ENCODE measurements at places on chromosomes 2 and 18. TPM values are rescaled to one million over a fixed set of nuclear protein-coding genes. Genes with fewer than 3 reads are reported as not detected.

The IAH1 gene
- total RNA-seq: 42.2 TPM

- DNase-seq: no peak
Measured at GRCh38 chr2:83233326-83233725, 1225.8 kb downstream of the SUCLG1 start.

- DNase-seq: no peak
Measured at GRCh38 chr18:75422341-75422910, 5.1 kb downstream of the SMIM21 start.

The SPR gene
- 44.1 TPM for total RNA-seq

The NYAP2 gene
- not detected for total RNA-seq

GRCh38 chr2:117555965-117556364 is 258.5 kb upstream of the DDX18 start:
- no peak for DNase-seq

- DNase-seq: no peak
Measured at GRCh38 chr2:177896587-177896986, 176.0 kb downstream of the PDE11A start.

The ITGB6 gene
- 0.47 TPM for total RNA-seq

DNA sequence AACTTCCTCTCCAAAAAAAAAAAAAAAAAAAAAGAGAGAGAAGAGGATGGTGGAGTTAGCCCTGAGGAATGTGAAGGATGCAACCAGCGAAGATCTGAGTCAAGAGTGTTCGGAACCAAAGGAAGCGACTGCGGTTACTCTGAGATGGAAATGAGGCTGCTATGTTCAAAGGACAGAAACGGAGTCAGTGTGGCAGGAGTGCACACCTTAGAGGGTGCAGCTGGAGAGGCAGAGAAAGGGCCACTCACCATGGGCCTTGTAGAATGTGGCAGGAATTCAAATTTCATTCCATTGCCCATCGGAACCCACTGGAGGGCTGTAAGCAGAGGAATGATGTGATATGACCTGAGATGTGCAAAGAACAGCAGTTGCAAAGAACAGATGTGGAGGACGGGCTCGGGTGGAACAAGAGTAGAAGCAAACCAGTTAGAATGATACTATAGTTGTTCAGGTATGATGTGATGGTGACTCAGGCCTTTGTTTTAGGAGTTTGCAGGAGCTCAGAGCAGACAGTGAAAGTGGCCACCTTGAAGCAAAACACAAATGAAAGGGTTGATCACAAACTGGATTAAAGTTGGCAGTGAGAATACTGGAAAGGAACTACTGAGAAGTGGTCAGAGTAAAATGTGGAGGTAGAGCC is 22.6 kb downstream of the ITGA6 start:
- DNase-seq: no peak

GRCh38 chr2:39664888-39665591 is 677 bp upstream of the TMEM178A start:
- no peak for DNase-seq

- no peak for DNase-seq
Measured at GRCh38 chr2:240364582-240364960, 70.9 kb upstream of the GPC1 start.

The PDE11A gene
- total RNA-seq: not detected

- peak; percentile 18 for DNase-seq
Measured at GRCh38 chr2:177489719-177490301, 97.2 kb downstream of the AGPS start.

The GAREM2 gene
- total RNA-seq: 3.4 TPM

GRCh38 chr18:47680488-47680887 is 250.0 kb downstream of the SMAD2 start:
- no peak for DNase-seq

DNA sequence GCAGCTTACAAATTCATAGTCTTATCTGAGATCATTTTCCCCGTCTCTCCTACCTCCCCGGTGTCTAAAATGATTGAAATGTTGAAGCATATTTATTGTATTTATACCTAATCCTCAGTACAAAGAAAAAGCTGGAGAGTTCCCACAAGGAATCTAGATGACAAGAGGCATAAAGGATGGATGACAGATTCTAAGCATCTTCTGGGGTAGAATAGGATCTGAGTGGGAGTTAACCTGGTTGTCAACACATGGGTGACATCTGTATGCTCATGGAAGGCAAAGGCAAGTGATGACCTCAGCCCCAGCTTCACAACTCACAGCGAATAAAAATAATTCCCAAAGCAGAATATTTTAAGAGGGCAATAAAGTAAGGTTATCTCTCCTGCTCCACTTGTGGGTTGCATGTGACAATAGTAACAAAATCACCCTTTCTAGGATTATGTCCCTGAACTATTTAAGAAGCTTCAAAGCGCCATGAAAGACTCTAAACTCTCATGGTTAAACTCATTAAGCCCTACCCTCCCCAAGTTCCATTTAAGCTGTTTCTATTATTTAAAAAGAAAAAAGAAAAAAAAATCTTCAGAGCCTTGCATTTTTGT is 32.2 kb downstream of the SGPP2 start:
- DNase-seq: no peak

DNA sequence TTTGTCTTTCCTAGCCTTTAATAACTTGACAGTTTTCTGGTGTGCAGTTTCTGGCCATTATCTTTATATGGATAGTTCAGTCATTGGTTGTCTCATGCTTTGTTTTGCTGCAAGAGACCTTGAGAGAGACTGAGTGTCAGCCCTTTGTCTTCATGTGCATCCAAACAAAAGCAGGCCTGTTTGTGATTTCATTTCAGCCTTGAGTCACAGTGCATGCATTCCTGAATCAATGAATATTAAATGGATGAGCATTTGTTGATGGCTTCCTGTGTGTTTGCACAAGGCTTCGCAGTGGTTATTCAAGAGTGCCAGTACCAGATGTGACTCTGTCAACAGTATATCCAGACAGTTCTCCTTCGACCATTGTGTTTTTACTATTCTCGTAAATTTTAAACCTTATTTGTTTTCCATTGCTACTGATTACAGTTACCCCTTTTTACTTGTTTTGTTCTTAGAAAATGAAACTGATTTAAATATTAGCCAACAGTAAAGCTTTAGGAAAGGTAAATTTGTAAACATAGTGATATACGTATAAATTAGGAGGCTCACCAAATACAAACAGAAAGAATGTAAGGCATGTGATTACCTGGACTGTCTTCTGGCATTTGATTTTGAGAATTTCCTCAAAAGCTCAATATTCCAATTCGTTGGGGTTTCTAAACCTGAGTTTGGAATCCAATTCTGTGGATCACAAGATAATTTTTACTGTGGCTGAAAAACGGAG is 319.8 kb downstream of the CTNNA2 start:
- DNase-seq: no peak

- DNase-seq: no peak
Measured at GRCh38 chr2:235444101-235444597, 49.7 kb upstream of the AGAP1 start.

DNA sequence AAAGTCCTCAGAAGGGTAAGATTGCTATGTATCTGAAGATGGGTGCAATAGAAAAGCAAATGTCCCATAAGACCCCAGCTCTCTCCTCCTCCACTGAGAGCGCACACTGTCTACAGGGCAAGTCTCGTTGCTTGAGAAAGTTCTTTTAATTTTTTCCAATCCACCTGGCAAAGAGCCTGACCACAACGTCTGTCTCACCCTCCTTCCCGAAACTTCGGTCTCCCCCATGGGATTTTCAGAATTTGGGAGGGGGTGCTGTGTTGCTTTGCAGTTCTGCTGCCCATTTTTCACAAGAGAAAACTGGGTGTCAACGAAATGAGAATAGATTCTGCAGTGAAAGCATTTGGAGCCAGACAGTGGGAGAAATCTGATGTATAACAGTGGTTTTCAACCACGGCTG is 40.4 kb downstream of the SERTAD2 start:
- DNase-seq: no peak

- no peak for DNase-seq
Measured at GRCh38 chr2:172677363-172677762, 58.3 kb upstream of the RAPGEF4 start.

- DNase-seq: no peak
Measured at GRCh38 chr2:172409042-172409441, 18.3 kb upstream of the ITGA6 start.

DNA sequence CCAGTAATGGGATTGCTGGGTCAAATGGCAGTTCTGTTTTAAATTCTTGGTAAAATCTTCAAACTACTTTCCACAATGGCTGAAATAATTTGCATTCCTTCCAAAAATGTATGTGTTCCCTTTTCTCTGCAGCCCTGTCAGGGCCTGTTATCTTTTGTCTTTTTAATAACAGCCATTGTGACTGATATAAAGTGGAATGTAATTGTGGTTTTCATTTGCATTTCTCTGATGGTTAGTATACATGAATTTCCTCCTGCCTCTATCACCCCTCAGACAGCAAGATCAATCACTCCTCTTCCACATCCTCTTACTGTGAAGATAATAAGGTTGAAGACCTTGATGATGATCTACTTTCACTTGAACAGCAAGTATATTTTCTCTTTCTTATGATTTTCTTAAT is 304.8 kb upstream of the FSIP2 start:
- no peak for DNase-seq

DNA sequence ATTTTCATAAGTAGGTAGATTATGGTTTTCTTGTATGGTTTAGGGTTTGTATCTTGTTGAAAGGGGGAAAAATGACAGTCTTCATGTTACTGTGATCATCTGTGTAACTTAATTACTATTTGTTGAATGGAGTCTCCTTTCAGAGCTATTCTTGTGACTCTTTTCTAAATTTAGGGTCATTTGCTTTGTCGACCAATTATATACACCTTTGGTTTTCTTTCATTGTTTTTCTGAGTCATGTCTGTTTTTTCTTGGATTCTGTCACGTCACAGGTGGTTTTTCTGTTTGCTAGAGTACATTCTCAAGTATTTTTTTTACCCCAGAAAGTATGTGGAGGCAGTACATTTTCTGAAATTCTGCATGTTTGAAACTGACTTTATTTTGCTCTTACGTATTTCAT is 43.8 kb upstream of the DYSF start:
- DNase-seq: no peak

The MOGAT1 gene
- not detected for total RNA-seq

DNA sequence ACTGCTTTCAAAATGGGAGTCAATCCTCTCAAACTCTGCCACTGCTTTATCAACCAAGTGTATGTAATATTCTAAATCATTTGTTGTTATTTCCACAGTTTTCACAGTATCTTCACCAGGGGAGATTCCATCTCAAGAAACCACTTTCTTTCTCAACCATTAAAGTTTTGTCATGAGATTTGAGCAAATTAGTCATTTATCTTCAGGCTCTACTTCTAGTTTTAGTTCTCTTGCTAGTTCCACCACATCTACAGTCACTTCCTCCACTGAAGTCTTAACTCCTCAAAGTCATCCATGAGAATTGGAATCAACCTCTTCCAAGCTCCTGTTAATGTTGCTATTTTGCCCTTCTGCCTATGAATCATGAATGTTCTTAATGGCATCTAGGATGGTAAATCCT is 545.8 kb downstream of the ARHGAP15 start:
- DNase-seq: no peak

- no peak for DNase-seq
Measured at GRCh38 chr2:236164925-236165841, 3.0 kb downstream of the GBX2 start.

Measured in glomerular endothelial cell (primary cell).